Sigmoid colon (tissue), 7 donors: ENCODE measurements at places on chromosomes 1 and 21. TPM values are rescaled to one million over a fixed set of nuclear protein-coding genes. Genes with fewer than 3 reads are reported as not detected.

DNA sequence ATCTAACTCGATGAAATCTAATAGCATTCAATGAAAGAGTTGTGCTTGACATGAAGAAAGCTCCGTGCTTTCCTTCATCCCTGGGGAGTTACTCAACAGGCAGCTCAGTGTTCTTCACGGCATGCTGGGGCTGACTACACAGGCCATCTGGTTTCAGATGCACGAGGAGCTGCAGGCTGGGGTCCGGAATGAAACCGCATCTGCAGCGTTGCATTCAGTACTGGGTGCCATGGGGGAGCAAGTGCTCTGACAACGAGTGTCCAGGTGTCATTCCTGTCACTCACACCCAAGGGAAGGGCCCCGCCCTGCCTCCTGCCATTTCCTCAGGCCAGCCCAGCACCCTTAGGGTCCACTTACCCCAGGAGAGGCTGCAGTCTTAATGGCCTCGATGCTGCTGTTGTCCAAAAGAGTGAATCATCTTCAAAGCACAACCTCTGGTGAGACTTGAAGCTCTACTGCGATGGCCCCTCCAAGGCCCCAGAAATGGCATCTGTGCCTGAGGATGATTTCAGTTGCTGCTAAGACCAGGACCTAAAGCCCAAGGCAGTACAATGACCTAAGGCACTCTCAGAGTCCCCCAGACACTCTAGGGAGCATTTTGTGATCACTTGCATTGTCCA lies 61.4 kb downstream of the STUM start:
- DNase-seq, result peak; percentile 71

The SLC35E2B gene
- total RNA-seq, result 25.0 TPM

The WDR64 gene
- total RNA-seq, result not detected

The LRRC53 gene
- not detected for total RNA-seq

DNA sequence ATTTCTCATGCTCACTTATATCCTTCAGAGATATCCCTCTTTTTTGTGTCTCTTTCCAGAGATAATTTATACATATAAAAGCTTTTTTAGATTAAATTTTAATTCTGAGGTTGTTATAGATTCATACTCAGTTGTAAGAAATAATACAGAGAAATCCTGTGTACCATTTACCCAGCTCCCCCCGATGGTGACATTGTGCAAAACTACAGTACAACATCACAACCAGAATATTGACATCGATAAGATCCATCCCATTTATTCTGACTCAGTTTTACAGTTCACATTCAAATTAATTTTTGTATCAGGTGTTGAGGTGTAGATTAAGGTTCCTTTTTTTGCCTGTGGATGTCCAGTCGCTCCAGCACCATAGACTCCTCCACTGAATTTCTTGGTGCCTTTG lies 14.3 kb downstream of the DMRTB1 start:
- DNase-seq, result no peak

DNA sequence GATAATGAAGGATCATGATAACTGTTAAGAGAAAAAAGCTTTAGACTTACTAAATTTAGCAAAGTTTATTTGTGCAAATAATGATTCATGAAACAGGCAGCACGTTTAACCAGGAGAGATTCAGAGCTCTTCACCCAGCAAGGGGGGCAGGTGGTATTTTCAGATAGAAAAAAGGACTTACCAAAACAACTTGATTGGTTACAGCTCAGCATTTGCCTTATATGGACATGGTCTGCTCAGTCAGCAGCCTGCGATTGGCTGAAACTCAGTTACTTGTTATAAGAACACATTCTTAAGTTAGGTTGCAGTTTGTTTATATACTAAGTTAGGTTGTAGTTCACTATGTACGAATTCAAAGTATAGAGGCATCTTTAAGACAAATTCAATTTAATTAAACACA lies 165.6 kb downstream of the DUSP10 start:
- no peak for DNase-seq

The MARK1 gene
- 9.3 TPM for total RNA-seq

- peak; percentile 78 for DNase-seq
These were observed 14.3 kb upstream of the CD34 start for GRCh38 chr1:207925210-207925609.
